NCI-H524 (cell line): ENCODE measurements at places on chromosomes 11 and 22.

DNA sequence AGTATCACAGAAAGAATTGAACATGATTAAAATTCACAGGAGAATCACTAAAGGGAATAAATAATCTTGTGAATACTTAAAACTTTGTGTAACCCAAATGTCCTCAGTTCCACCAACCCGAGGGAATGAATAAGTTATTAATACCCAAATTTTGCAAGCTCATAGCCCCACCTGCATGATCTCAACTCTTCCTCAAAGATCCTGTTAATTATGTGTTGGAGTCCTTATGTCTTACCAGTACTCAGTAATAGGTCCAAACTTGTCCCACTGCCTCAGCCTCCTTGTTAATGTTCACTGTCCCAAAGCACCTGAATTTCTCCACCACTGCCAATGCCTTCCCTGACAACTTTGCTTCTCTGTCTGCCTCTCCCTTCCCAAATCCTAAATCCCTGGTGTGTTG lies 46.1 kb upstream of the ME3 start:
- no peak for DNase-seq

DNA sequence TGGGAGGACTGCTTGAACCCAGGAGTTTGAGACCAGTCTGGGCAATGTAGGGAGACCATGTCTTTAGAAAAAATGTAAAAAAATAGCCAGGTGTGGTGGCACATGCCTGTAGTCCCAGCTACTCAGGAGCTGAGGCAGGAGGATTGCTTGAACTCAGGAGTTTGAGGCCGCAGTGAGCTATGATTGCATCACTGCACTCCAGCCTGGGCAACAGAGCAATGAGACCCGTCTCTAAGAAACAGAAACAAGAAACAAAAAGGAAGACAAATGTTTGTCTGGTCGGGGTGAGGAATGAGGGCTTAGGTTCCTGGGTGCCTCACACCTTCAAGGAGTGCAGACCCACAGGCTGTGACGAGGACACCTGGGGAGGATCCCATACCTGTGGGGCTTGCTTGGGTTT lies 191.9 kb downstream of the CEP164 start:
- no peak for DNase-seq

DNA sequence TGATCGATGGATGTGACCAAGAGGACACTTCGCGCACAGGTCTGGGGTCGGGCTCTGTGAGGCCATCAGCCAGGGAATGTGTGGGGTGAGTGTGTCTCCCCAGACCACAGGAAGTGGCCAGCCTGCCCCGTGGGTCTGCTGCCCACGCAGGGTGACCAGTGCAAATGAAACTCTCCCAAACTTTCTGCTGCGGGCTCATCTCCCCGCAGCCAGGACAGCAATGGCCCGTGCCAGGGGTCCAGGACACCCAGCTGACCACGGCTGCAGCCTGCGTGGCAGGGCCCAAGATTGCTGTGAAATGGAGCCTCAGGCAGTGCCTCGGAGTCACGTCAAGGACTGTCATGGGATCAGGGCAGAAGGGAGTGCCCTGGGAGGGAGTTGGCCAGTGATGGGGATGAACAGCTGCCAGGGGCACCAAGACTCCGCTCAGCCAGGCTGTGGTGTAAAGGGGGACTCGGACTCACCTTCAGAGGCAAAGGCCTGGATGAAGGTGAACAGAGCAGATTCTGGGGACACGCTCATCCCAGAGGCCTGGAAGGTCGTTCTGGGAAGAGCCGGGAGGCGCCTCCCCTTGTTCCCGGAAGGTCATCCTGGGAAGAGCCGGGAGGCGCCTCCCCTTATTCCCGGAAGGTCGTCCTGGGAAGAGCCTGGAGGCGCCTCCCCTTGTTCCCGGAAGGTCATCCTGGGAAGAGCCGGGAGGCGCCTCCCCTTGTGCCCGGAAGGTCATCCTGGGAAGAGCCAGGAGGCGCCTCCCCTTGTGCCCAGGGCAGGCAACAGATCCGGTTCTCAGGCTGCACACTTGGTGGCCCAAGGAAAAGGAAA lies 252.6 kb downstream of the BRD1 start:
- no peak for DNase-seq

GRCh38 chr11:61045271-61045670 lies 57.0 kb upstream of the CD5 start:
- no peak for DNase-seq

- DNase-seq = no peak
These were observed at the start of gene OR10S1 for GRCh38 chr11:123977731-123978347. OR10S1 (minus strand) TSS chr11:123977781; CDS start chr11:123977664, 117 bp downstream.

GRCh38 chr22:31075961-31076360 lies 5.2 kb upstream of the SMTN start:
- no peak for DNase-seq

DNA sequence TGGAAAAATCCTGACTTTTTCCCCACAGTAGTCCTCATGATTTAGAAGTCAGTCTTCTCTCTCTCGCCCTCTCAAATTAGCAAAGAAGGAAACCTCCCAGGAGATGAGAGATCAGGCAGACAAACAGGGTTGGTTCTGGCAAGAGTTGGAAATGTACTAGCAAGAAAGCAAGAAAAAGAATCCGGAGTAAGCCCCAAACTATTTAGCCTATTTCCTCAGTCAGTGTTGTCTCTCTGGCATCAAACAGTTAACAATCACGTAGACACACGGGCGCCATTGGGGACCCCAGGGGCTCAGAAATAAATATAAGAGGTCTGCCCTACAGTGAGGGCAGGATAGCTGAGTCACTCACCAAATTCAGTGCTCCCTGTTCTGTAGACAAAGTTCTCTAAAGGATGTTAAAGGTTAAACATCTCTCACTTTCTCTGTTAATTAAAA lies 4.7 kb downstream of the C11orf52 start:
- no peak for DNase-seq
